Suppressor macrophage (primary cell): ENCODE measurements at places on chromosomes 6 and 20.

GRCh38 chr6:28137505-28137981 lies 4.1 kb upstream of the ZKSCAN8 start:
- peak; percentile 56 for DNase-seq

DNA sequence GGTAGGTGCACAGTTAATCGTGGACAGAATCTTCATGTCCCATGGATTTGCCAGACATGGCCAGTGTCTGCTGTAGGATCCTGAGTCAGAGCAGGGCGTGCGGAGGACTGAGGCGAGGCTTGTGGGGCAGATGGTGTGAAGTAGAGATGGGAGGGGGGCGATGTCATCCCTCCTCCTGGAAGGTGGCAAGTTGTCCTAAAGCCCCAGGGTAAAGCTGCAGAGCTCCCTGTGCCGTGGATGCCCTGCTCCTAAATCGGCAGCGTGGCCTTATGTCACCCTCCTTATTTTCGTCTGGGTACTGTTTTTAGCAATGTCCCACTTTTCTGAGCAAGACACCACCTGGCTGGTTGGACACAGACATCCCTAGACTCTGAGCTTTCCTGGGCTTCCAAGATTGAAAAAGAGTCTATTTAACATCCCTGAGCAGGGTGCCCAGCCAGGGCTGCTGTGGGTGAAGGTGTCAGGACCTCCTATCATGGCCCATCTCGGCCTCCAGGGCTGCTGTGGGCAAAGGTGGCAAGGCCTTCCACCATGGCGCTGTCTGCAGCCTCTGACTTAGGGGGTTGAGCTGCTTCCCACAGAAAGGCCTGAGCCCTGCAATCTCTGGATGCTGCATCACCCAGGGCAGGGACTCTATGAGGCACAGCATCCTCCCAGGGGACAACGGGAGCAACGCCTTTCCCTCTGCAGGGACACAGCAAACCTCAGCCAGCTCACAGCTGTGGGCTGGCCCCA lies 145.4 kb downstream of the TTLL2 start:
- DNase-seq = no peak

GRCh38 chr6:90715093-90715655 lies 128.3 kb upstream of the MAP3K7 start:
- no peak for DNase-seq

- no peak for DNase-seq
Observed at GRCh38 chr6:40022867-40023266, 88.6 kb upstream of the MOCS1 start.

GRCh38 chr20:33474963-33475362 lies 14.9 kb upstream of the CBFA2T2 start:
- DNase-seq = no peak

- peak; percentile 6 for DNase-seq
Observed at GRCh38 chr20:48096957-48097890, 311.9 kb upstream of the SULF2 start.

DNA sequence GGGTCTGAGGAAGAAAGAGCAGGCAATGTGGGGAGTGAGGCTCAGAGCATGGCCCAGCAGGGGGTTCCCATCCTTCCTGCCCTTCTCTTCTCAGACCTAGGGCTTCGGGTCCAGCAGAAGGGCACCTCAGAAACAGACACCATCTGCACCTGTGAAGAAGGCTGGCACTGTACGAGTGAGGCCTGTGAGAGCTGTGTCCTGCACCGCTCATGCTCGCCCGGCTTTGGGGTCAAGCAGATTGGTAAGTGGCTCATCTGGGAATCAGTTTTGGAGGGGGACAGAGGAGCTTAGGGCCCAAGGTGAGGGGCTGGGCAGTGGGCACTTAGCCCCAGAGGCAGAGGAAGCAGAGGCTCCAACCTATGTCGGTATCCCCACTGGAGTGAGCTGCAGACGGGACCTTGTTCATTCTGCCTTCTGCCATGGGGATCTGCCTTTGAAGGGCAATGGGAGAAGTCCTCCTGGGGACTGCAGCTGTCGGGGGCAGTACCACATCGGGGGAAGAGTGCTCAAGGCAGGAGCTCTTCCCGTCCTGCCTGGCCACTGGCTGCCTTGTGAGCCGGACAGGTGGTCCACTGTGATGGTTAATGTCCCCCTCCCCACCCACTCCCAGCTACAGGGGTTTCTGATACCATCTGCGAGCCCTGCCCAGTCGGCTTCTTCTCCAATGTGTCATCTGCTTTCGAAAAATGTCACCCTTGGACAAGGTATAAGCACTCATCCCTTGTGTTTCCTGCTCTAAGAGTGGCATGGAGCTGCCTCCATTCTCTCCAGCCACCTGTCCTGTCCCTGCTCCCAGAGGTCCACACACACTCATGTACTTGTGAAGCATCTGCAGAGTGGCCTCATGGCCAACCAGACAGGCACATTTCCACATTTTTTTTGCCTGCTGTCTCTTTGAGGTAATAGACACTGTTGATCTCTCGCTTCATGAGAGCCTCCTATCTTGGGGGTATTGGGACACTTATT lies 4.7 kb downstream of the CD40 start:
- DNase-seq = no peak

- DNase-seq = no peak
Observed at GRCh38 chr6:27494987-27495385, 22.1 kb upstream of the ZNF184 start.

- no peak for DNase-seq
Observed at GRCh38 chr20:47137231-47137870, 219.1 kb downstream of the ZMYND8 start.

GRCh38 chr6:88380083-88380482 lies 213.9 kb upstream of the CNR1 start:
- DNase-seq = peak; percentile 84

DNA sequence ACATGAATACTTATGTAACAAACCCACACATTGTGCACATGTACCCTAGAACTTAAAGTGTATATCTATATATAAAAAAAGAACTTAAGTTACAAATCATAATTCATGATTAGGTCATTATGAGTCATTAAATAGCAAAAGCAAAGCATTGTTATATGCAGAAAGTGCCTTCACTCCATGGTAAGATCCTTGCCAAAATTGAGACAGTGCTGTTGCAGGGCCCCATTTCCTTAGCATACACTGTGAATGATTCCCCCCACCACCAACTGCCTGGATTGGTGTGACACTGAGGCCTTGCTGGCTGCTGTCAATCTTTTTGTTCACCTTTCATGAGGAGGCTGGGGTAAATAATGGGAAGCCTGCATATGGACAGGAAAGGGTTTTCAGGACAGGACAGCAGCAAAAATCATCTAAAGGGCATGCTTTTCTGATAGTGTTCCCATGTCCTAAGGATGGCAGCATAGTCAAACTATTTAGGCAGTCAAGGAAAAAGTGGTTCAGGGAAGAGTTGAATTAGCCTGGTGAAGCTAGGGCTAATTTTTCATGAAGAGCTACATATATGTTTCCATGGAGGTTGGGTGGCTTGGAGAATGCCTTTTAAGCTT lies 188.2 kb upstream of the ASCC3 start:
- no peak for DNase-seq

DNA sequence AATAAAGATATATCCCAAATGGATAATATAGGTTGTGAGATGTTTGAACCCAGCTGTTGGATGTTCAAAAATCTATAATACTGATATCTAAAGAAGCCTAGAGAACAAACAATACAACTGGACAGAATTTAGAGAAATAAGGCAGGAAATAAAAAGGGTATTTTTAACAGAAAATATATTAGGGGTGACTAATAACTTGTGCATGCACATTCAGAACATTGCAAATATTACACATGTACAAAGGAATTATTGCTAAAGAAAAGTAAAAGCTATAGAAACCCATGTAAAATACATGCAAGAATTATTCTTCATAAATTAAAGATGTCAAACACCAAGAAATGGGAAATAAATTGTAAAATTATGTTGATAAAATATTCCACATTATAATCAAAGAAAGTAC lies 32.7 kb upstream of the HCRTR2 start:
- no peak for DNase-seq

DNA sequence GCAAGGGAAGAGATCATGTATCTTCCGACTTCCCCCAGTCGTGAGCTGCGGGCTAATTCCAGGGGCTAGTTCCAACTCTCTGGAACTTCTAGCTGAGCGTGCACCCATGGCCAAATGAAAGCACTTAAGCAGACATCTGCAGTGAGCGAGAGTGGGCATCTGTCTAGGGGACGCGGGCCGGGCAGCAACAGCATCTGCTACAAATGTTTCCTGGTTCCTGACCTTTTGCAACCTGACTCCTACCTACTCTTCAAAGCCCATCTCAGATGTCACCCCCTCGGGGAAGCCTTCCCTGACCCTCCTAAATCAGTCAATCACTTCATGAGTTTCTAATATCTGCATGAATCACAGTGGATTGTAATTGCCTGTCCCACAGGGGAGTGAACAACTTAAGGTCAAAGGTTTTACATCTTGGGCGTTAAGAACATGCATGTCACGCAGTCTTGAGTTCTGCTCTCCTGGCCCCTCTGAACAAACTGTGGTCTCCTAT lies 141.9 kb downstream of the CEBPB start:
- DNase-seq = no peak

GRCh38 chr20:58198901-58199355 lies 29.5 kb downstream of the ANKRD60 start:
- no peak for DNase-seq

DNA sequence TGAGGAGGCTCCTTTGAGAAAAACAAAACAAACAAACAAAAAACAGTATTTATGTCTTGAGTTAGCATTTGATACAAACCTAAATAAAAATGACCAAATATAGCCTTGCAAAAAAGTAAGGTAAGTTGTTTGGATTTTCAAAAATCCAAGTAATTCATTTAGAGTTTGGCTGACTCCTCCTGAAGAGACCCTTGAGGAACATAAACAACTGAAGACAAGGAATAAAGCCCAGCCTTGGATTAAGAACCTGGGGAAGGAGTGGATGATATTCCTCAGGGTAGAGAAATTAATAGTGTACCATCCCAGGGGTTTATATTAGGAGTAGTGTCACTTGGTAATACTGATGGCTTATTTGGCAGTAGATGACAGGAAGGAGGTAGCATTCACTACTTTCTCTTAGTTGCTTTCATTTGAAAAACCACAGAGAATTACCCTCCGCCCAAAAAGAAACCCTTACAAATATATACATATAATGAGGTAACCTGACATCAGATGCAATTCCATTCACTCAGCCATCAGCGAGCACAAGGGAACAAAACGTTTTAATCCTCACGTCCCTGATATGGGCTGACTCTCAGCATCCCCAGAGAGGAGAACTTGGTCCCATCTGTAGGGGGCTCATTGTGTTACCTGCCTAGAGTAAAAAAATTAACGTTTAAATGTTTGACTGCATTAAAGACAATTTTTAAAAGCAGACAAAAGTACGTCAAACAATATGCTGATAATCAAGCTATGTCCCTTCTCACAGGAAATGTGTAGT lies 57.0 kb downstream of the SOBP start:
- DNase-seq = no peak

DNA sequence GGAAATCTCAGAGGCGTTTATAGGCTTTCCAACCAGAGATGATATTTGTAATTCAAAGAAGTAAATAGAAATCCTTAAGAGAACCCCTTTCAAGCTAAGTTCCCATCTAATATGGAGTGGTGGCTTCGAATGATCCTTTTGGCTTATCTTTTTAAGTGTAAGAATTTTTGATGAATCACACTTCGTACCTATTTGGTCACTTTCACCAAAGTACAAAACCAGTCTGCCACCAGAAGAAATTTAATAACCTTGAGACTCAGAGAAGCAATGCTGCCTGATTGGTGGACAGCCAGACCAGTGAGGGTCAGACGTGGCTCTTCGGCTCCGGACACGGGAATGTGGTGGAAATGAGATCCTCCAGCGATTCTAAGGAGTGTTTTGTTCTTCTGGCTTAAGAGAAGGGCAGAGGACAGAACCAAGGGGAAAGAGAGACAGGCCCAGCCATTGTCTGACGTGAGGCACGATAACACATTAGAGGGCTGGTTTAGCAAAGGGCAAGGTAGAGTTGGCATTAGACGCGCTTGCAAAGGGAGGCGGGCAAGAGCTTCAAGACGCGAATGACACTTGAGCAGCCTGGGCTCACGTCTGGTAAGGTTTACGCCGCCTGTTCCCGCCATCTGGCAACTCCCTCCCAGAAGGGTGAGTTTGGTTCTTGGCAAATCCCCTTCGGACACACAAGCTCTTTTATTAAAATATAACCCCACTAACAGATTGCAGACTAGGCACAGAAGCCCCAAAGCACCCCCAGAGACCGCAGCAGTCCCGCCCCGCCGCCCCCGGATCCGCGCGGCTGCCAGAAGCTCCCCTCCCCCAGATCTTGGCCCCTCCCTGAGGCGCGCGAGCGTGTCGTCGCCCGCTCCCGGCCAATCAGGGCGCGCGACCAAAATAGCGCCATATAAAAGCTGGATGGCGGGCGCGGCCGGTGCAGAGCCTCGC lies 50.0 kb upstream of the EZR start:
- no peak for DNase-seq

DNA sequence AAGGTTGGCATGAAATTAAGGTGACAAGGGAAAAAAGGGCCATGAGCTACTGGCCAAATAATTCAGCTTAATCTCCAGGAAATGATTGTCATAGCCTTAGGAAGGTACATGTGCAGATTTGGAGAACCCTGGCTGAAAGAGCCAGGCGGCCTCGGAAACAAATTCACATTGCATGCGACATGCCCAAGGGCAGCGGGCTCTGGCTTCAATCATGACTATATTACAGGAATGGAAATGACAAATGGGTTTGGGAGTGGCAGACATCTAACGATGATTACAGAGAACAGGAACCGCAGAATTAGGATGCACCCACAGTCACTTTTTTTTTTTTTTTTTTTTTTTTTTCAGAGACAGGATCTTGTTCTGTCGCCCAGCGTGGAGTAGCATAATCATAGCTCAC lies 112.4 kb upstream of the SALL4 start:
- no peak for DNase-seq

- peak; percentile 87 for DNase-seq
Observed at GRCh38 chr20:881051-881782, 34.9 kb downstream of the ANGPT4 start.

DNA sequence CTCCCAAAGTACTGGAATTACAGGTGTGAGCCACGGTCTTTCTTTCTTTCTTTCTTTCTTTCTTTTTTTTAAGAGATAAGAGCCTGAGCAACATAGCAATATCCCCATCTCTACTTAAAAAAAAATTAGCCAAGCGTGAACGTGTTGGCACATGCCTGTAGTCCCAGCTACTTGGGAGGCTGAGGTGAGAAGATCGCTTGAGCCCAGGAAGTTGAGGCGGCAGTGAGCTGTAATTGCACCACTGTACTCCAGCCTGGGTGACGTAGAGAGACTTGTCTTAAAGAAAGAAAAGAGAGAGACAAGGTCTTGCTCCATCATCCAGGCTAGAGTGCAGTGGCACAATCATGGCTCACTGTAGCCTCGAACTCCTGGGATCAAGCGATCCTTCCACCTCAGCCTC lies 162.0 kb upstream of the MLN start:
- no peak for DNase-seq

DNA sequence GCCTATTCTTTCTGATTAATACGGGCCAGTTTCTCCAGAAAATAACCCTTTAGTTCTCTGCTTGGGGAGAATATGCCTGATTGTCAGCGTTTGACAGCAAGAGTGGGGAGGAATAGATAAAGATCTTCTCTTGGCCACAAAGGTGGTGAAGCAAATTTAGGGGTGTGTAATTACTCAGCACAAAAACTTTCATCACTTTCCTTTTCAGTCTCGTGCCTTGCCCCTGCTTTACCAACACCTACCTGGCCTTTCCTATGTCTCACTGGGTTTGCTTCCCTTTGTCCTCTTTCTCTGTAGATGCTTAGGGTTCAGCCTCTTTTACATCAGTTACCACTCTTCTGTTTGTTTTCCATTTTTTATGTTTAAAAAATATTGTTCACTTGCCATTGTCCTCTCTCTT lies 99.2 kb downstream of the MCHR2 start:
- no peak for DNase-seq
